ENCODE measurements at places on chromosomes 7 and 10.

GRCh38 chr10:77079592-77080300 lies 557.9 kb downstream of the KCNMA1 start:
- no peak overlapping the region for H3K4me3 ChIP-seq
- H3K27ac ChIP-seq = no peak overlapping the region
- no peaks in the 10 kb centered on the region for H3K27me3 ChIP-seq
- no peak for DNase-seq

- H3K36me3 ChIP-seq = no peaks in the 10 kb centered on the region
- peak overlapping the region; percentile 69 for H3K27ac ChIP-seq
- H3K27me3 ChIP-seq = no peaks in the 10 kb centered on the region
- no peak for DNase-seq
Measured at GRCh38 chr7:37211097-37211880, 237.4 kb downstream of the ELMO1 start.

DNA sequence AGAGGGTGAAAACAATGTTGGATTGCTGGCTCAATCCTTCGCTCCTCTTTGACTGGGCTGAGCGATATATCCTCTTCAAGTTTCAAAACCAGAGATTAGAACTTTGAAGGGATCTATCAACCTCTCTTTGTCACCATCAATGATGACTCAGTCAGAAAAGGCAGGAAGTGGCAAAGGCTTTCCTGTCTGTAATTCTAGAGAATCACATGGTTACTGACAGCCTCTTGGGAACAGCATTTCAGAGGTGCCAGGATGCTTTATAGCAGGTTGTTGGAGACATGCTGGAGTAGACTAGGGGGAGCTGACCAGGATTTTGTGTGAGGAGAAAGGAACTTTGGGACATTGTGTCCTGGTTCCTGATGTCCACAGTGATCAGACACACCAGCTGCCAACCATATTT lies 81.3 kb downstream of the PRKCQ start:
- H3K27ac ChIP-seq = no peak overlapping the region
- no peaks in the 10 kb centered on the region for H3K36me3 ChIP-seq
- DNase-seq = no peak
- no peaks in the 10 kb centered on the region for H3K4me1 ChIP-seq

GRCh38 chr10:17199351-17199804 lies 2.1 kb downstream of the TRDMT1 start:
- H3K36me3 ChIP-seq = no peaks in the 10 kb centered on the region
- peak overlapping the region; percentile 73 for H3K4me3 ChIP-seq
- no peaks in the 10 kb centered on the region for H3K27me3 ChIP-seq
- H3K4me1 ChIP-seq = peaks cover 22% of the 10 kb centered on the region

DNA sequence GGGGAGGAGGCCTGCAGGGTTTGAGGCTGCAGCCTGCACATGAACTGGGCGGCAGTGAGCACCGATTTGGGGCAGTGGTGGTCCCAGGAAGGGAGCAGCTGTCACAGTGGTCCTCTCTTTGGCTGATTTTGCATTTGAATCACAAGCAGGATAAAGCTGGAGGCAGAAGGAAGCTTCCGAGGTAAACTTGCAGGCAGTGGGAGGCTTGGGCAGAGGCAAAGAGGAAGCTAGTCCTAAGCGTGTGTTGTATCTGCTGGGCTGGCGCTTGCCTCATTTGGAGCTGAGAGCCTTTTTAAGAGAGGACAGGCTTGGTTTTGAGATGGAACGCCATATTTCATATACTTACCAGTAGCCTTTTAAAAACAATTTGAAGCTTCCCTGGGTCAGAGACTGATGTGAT lies 177.2 kb upstream of the PODXL start:
- DNase-seq = no peak
- H3K27me3 ChIP-seq = no peaks in the 10 kb centered on the region
- no peak overlapping the region for H3K27ac ChIP-seq
- no peak overlapping the region for H3K4me3 ChIP-seq
- no peaks in the 10 kb centered on the region for H3K36me3 ChIP-seq

GRCh38 chr10:45136256-45136655 lies 135.5 kb downstream of the ZNF22 start:
- H3K27me3 ChIP-seq = no peaks in the 10 kb centered on the region
- H3K4me3 ChIP-seq = no peak overlapping the region
- no peak for DNase-seq
- no peak overlapping the region for H3K27ac ChIP-seq
- H3K4me1 ChIP-seq = no peaks in the 10 kb centered on the region

DNA sequence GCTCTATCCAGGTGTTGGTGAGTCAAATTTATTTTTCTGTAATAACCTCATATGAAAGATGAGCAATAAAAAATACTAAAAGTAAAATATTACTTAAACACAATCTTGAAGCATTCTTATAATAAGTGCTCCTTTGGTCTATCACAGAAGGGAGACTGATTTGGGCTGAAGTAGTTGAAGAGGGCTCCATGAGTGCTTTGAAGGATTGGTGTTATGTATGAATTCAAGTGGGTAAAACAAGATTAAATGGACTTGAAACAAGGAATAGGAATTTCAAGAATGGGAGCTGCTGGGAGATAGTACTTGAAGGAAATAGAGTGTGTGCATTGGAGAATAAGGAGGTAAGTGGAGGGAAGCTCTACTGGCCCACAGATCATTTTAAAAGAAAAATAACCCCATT lies 7.3 kb upstream of the OR2A2 start:
- no peak overlapping the region for H3K27ac ChIP-seq
- no peaks in the 10 kb centered on the region for H3K27me3 ChIP-seq
- no peaks in the 10 kb centered on the region for H3K36me3 ChIP-seq
- no peaks in the 10 kb centered on the region for H3K4me1 ChIP-seq

GRCh38 chr10:101287183-101287996 lies 58.1 kb upstream of the LBX1 start:
- H3K4me3 ChIP-seq = no peak overlapping the region
- H3K27me3 ChIP-seq = peaks cover 19% of the 10 kb centered on the region
- DNase-seq = no peak
- no peak overlapping the region for H3K27ac ChIP-seq

DNA sequence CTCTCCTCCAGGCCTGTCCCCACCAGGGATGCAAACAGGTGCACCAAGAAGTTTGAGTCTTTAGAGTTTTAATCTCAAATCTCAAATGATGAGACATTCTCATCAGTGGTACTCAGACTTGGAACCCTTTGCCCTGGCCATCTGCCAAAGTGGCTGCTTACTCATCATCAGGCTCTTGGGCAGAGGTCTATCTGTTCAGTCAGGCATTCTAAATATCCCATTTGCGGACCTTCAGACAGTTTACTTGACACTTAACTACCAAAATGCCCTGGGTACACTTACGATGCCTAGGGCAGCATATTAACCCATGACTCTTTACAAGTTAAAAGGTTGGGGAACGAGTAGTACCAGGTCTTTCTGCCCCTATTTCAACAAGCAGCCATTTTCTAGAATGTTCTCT lies 61.2 kb upstream of the YAE1 start:
- H3K27ac ChIP-seq = no peak overlapping the region
- DNase-seq = no peak
- no peak overlapping the region for H3K4me3 ChIP-seq
